Adipose tissue (tissue), 3 donors: ENCODE measurements at places on chromosomes 1 and 21. TPM values are rescaled to one million over a fixed set of nuclear protein-coding genes. Genes with fewer than 3 reads are reported as not detected.

The LCE5A gene
- polyA plus RNA-seq = not detected

The TAS1R1 gene
- 0.12 TPM for polyA plus RNA-seq

The CRYBG2 gene
- polyA plus RNA-seq = 0.18 TPM

The LCK gene
- polyA plus RNA-seq = 3.3 TPM

The CASQ2 gene
- polyA plus RNA-seq = 0.84 TPM

The HSPB7 gene
- polyA plus RNA-seq = 60.6 TPM

The ELAPOR1 gene
- polyA plus RNA-seq = 71.0 TPM

The PAPPA2 gene
- polyA plus RNA-seq = 0.61 TPM

The MYOM3 gene
- 0.34 TPM for polyA plus RNA-seq

The CENPL gene
- polyA plus RNA-seq = 2.2 TPM

The SUSD4 gene
- 0.91 TPM for polyA plus RNA-seq

The CRP gene
- 0.07 TPM for polyA plus RNA-seq

The SRGAP2C gene
- 1.8 TPM for polyA plus RNA-seq

The SPATA6 gene
- 2.9 TPM for polyA plus RNA-seq

The OR2T2 gene
- not detected for polyA plus RNA-seq

The TFF3 gene
- polyA plus RNA-seq = 21.7 TPM

The NSUN4 gene
- 10.8 TPM for polyA plus RNA-seq

The CACNA1E gene
- not detected for polyA plus RNA-seq

The POU3F1 gene
- 0.07 TPM for polyA plus RNA-seq

The TEX38 gene
- polyA plus RNA-seq = not detected

The GPA33 gene
- polyA plus RNA-seq = 0.21 TPM

The CRNN gene
- polyA plus RNA-seq = not detected

The LIPI gene
- polyA plus RNA-seq = not detected

The PCAT6 gene
- 1.3 TPM for polyA plus RNA-seq

The MFSD2A gene
- 21.0 TPM for polyA plus RNA-seq

The KRTAP22-1 gene
- not detected for polyA plus RNA-seq

The SLC44A3 gene
- 28.0 TPM for polyA plus RNA-seq

The GRIK1 gene
- polyA plus RNA-seq = 0.16 TPM
